HepG2 (cell line): ENCODE measurements at places on chromosomes 1 and 21.

DNA sequence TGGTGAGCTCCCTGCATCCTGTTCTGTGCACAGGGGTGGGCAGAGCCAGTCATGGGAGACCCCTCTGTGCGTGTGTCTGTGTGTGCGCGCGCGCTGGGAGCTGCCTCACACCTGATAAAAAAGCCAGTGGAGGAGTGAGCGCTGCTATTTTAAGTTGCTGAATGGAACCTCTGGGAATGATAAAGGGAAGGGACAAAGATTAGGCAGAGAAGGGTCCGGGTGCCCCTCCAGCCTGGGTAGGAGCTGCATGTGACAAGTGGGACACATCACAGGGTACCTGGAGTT, 847 bp downstream of the ADORA1 start:
- DNase-seq = no peak

GRCh38 chr21:44933199-44933917, 6.5 kb upstream of the SLX9 start:
- no peak for DNase-seq

DNA sequence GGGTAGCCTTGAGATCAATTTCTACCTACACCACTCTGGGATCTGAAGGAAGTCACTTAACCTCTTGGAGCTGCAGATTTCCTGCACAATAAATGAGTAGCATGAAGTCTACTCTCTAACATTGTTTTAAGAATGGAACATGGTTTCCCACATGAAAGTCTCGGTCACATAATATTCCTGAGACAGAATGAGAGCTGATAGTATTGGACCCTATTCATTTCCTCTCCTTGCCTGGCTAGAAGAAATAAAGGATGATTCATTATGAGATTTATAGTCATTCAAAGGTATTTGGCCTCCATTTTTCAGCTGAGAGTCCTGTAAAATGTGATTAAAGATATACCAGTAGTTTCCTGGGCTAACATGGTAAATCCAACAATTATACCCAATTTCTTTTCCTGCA, 56.7 kb downstream of the ARHGAP29 start:
- DNase-seq = no peak

- no peak for DNase-seq
Observed at GRCh38 chr1:30414851-30415165, 308.6 kb downstream of the MATN1 start.

GRCh38 chr1:7616953-7617352, 154.1 kb upstream of the VAMP3 start:
- no peak for DNase-seq

GRCh38 chr1:36352910-36353878, 29.7 kb upstream of the EVA1B start:
- no peak for DNase-seq

DNA sequence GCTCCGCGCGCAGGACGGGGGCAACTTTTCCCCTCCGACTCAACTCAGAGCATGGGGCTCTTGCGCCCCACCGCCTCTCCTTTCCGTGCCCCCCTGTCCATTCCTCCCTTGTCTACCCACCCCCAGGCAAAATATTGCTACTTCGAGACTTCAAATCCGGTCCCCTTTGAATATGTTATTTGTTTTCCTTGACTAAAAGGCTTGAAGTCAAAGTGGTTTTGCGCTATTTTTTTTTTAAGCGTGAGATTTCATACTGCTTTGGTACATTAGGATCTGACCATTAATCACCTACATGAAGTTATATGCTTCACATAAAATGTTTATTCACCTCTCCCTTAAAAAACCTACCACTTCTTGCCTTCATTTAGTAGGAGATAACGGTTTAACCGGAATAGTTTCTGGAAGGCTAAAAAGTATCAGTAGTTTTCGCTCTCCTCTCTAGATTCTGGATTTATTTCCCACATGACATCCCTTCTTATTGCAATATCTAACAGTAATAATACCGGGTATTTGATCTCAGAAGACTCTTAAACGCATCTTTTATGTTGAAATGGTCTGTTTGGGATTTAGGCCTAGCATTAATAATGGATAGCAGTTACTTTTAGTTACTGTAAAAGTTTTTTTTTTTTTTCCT, 1.6 kb downstream of the NFIA start:
- no peak for DNase-seq

GRCh38 chr1:118322331-118322730, 137.3 kb upstream of the SPAG17 start:
- no peak for DNase-seq

DNA sequence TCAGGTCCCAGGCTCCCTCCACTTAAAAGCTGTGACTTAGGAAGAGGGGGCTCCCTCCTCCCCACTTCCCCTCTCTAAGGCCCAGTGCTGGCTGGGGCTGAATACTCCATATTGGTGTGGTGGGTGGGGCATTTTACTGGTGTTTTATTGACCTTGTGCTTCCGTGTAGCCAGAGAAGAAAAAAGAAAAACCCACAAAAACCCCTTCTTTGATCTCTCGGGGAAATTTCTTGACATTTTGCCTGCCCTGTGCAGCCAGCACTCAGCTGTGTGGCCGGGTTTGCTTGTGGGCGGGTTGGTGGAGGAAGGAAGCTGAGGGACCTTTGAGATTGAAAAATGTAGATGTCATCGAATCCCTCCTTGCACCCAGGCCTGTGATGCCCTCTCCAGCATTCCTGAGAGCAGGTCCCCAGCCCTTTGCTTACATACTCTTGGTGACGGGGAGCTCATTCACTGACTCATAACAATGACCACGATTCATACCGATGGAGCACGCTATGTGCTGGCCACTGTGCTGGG, 24.8 kb downstream of the TNFRSF8 start:
- no peak for DNase-seq

DNA sequence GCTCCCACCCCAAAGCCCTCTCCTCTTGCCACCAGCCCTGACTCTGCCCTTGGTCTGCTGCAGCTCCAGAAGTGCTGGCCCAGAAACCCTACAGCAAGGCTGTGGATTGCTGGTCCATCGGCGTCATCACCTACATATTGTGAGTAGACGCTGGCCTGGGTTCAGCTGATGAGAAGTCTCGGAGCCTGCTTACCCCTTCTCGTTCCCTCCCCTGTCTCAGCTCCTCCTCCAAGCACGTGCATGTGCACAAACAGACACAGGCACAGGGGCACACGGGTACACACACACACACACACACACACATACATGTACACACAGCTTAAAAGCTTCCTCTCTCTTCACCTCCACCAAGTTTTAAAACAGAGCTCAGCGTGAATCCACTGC, 24.3 kb downstream of the CAMK1G start:
- DNase-seq = no peak

DNA sequence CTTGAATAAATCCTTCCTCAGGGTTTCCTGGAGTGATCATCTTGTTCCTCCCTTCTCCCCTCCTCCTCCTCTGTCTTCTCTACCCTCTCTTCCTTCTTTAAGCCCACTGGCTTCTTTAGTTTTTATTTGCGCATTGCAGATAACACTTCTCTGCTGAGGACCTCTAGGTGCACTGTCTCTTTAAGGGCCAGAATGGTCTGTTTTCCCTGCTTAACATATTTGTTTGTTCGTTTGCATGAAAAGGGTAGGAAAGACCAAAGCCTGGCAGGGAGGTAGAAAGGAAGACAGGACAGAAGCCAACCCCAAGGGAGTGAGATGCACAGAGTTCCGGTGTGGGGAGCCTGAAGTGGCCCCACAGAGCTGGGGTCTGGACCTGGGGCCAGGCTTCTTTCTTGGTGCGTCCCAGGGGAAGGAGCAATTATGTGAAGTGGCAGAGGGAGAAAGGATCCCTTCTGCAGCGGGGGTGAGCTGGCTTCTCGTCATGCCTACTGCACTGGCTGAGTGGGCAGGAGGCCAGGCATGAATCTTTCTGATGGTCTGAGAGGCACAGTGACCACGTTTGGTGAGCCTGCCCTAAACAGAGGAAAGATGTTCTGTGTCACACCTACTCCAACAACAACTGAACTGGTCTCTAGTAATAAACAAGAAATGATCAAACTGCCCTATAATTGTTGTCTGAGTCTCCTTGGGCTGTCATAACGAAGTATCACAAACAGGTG, 232.7 kb downstream of the KCNJ6 start:
- no peak for DNase-seq

DNA sequence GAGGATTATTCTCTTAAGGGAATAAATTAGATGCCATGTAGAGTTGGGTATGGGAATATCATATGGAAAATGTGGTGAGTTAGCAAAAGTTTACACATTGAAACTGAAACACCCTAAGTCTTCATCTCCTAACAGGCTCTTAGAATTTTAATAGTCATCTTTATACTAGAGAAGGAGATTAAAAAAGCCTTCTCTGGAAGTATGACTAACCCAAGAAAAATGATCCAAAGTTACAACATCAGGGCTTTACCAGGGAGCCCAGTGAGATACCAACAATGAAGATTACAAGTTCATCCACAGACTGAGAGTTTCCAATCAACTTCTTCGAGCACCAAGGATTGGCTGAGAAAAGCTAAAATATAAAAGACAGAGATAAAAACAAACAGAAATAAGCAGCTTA, 70.0 kb upstream of the KIAA0040 start:
- DNase-seq = no peak

- DNase-seq = no peak
Observed at GRCh38 chr1:30719406-30720270, 3.7 kb downstream of the MATN1 start.

- no peak for DNase-seq
Observed at GRCh38 chr1:34898330-34898761, 31.1 kb downstream of the DLGAP3 start.

GRCh38 chr1:198151688-198152087, 5.1 kb upstream of the NEK7 start:
- DNase-seq = no peak

DNA sequence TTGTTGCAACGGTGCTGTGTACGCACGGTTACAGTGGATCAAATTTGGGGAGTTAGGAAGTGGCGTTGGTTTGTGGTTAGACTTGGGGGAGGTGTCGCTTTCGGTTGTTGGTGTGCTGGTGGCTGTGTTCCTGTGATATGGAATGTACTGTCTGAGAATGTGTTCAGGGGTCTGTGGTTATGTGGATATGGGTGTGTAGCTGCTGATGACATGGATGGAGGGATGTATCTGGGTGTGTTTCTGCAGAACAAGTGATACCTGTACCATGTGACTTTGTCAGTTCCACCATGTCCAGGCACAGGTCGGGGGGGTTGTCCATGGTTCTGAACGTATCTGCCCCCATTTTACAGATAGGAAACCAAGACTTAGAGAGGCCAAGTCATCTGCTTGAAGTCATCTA, 22.7 kb downstream of the PAX7 start:
- no peak for DNase-seq

- no peak for DNase-seq
Observed at GRCh38 chr1:102733491-102734236, 374.7 kb downstream of the COL11A1 start.

- no peak for DNase-seq
Observed at GRCh38 chr1:221510793-221511503, 230.9 kb downstream of the DUSP10 start.

DNA sequence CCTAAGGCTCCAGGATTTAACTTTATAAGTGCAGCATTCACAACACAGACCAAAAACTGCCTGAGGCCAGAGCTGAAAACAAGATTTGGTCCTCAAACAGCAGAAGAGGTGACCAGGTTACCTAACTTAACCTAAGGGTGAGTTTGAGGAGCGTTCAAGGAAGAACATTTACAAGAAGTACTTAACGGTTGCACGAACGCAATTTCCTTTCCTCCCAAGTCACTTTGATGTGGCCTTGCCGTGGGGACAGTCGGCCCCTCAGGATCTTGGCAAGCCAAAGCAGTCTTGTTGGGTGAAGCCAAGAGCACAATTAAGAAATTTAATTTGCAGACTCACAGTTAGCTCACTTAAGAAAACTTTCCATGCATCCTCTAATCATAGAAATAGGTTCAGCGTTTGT, 202.6 kb upstream of the COA6 start:
- DNase-seq = no peak

- peak; percentile 45 for DNase-seq
Observed at GRCh38 chr1:53172426-53173128, 24.0 kb upstream of the CPT2 start.

DNA sequence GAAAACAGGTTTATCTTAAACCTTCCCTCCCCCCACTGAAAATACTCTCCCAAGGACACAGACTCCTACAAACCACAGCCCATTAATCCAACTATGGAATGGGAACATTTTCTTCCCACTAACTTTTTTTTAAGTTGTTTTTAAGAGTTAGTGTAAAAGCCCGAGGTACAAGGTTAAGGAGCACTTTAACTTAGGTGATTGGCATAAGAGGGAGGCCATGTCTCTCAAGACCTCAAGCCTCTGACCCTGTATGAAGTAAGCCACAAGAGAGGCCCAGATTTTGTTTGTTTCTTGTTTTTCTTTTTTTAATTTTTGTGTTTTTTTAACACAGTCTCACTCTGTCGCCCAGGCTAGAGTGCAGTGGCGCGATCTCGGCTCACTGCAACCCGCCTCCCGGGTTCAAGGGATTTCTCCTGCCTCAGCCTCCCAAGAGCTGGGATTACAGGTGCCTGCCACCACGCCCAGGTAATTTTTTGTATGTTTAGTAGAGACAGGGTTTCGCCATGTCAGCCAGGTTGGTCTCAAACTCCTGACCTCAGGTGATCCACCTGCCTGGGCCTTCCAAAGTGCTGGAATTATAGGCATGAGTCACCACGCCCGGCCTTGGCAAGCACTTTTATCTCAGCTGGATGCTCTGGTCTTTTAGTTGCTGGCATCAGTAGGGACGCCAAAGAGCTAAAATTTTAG, 14.4 kb downstream of the ARMH1 start:
- DNase-seq = no peak

DNA sequence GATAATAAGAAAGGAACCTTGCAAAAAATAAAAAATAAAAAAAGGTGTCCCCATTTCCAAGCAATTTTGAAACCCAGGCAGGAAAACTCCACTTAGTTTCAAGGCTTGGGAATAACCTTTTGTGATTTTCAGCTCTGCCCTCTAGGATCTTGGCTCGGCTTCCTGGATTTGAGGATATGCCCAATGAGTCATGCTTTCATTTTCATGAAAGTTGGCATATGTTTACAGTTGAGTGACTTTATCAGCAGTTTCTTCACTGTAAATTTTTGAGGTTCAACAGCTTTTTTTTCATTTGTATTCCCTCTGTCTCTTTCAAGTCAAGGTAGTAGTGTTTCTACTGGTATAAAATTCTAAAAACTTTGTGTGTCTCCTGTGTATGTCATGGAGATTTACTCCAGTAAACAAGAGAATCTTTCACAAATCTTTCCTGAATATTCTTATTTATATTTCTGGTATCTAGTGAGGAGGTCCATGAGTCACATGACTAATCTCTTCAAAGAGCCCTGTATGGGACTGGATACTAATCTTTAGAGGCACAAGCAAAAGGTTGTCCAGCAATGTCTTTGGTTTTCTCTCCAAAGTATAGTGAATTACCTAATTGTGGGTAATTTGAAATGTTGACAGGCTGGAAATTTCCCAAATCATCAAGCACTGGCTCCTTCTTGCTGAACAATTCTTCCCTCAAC, 335.3 kb downstream of the BRINP2 start:
- no peak for DNase-seq

DNA sequence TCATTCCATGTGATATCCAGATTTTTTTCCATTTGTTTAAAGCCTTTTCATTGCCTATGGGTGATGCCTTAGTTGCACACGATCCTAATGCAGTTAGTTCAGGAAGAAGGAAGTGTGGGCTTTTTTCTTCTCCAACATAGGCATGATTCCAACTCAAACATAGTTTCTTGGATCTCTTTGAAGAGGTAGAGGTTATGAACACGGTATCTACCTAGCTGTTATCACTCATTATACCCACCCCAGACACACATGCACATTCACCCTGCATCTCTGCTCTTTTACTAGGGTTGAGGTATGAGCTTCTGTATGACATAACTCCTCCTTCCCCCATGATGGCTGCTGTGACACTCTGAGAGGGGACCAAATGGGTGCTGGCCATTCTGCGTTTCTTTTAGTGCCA, 122.1 kb upstream of the ZNF648 start:
- DNase-seq = no peak
